ENCODE measurements at places on chromosomes 2 and 18.

DNA sequence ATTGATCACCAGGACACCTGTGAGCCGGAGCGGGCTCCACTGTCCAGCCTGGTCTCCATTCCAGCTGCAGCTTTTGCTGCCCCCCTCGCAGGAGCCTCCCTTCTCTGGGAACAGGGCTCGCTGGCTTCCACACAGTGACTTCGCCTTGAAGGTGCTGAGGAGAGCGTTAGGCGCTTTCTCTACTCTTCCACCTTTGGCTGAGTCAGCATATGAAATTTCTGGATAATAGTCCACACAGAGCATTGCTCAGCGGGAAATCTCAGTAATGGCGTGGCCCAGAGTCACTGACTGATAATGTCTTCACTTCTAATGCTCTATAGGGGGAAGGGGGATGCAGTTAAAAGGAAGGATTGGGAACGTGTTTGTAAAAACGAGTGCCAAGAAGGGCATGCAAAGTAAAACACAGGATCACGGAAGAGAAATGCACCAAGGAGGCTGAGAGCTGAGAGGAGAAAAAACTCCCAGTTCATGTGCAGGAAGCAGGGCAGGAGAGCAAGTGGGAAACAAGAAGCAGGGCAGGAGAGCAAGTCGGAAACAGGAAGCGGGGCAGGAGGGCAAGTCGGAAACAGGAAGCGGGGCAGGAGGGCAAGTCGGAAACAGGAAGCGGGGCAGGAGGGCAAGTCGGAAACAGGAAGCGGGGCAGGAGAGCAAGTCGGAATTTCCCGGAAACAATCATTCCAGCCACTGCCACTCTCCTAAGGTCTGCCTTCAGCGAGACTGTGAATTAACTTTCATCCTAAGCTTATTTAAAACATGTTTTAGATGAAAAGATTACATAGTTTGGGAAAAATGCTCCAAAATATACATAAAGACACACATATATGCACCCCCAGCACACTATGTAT, 77.7 kb downstream of the MYT1L start:
- no peak for DNase-seq

DNA sequence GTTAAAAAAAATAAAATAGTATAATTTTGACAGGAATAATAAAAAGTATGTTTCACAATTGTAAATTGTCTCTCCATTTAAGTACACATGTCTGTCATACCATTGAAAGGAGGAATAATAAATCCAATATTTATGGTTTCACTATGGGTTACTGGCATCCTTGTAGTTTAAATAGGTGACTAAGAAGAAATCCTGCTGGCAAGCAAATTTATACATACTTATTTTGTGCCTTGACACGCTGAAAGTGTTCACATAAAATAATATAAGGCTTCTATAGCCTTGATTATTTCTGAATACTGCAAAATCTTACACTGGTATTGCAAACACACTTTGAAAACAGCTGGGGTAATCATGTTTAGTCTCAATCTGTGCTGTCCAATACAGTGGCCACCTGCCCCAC, 138.3 kb upstream of the ETAA1 start:
- DNase-seq, result no peak

GRCh38 chr2:61439241-61440002, 31.5 kb downstream of the USP34 start:
- DNase-seq, result no peak

- no peak for DNase-seq
These were observed 58.9 kb downstream of the SPTBN1 start for GRCh38 chr2:54514822-54515569.

- DNase-seq, result no peak
These were observed 273.5 kb downstream of the CDH20 start for GRCh38 chr18:61606759-61607158.

GRCh38 chr2:140808820-140809219, 1322.0 kb downstream of the LRP1B start:
- no peak for DNase-seq

DNA sequence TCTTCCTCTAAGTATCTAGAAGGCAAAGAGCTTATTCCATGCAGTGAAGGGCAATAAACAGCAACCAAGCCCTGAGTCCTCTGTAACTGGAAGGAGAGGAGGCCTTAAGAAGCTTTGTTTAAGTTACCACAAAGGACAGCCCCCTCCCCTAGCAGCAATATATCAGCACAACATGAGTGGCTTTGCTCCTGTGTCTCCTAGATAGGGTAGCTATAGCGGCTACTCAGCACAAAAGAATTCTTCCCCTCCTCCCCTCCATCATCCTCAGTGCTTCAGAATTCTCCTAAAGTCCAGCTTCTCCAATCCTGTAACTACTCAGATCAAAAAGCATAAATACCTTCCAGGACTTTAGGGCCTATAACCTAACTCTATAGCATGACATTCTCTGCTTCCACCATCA, 16.5 kb downstream of the SUMO1 start:
- no peak for DNase-seq

DNA sequence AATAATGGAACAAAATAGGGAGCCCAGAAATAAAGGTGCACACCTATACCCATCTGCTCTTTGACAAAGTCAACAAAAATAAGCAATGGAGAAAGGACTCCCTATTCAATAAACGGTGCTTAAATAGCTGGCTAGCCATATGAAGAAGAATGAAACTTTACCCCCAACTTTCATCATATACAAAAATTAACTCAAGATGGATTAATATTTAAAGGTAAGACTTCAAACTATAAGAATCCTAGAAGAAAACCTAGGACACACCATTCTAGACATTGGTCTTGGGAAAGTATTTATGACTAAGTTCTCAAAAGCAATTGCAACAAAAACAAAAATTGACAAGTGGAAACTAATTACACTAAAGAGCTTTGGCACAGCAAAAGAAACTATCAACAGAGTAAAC, 139.1 kb downstream of the DNAH7 start:
- DNase-seq, result no peak

- no peak for DNase-seq
These were observed 21.9 kb upstream of the SEMA4C start for GRCh38 chr2:96891591-96892333.

- DNase-seq, result no peak
These were observed 57.9 kb upstream of the CD226 start for GRCh38 chr18:70005580-70005979.

DNA sequence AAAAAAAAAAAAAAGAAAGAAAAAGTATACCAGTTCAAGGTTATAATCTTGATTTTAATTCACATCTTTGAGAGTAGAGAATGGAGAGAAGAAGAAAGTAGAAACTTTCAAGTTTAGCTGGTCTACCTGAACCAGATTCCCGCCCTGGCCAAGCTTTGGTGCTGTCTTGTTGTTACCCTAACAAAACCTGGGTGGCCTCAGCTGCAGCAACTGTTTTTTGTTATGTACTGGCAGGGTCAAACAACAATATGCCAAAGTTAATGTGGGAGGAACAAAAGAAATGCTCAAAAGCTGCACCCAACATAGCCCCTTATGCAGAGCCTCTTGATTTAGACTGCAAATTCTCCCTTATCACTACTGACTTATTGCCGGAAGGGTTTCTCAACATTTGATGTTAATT, 165.3 kb upstream of the TFPI start:
- no peak for DNase-seq

GRCh38 chr2:100813527-100813926, 6.4 kb upstream of the NPAS2 start:
- DNase-seq, result no peak

DNA sequence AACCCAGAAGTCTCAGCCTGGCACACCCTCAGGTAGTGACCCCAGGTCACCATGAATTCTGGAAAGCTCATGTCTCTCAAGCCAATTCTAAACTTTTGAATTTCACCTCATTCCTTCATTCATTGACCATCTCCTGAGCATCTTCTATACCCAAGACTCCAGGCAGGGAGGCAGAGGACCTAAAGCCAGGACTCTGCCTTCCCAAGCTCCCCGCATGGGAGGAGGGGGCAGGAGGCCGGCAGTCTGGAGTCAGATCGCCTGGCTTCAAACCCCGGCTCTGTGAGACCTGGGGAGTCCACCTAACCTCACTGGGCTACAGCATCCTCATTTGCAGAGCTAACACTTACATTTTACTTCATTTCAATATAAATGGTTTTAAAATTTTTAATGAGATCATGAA, 59.0 kb downstream of the SMAD7 start:
- no peak for DNase-seq

DNA sequence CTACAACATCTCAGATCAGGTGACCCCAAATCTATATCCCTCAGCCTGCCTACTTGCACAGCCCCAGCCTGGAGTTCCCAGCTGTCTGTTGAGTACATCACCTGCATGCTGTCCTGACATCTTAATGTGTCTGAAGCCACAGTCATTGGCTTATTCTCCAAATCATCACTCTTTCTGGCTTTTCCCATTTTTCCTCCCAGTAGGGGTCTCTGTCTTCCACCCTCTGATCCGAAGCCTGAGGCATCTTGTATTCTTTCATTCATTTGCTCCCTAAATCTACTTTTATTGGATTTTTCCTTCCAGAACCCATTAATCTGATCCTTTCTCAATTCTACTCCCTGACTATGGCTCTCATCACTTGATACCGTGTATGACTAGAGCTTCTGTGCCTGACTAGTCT, 332.9 kb upstream of the DCC start:
- DNase-seq, result no peak
